Activated T-cell treated with anti-CD3 and anti-CD28 coated beads, Interleukin-2, amount 50 U/mL, for 48 hours (primary cell): ENCODE measurements at places on chromosomes 16 and 17.

DNA sequence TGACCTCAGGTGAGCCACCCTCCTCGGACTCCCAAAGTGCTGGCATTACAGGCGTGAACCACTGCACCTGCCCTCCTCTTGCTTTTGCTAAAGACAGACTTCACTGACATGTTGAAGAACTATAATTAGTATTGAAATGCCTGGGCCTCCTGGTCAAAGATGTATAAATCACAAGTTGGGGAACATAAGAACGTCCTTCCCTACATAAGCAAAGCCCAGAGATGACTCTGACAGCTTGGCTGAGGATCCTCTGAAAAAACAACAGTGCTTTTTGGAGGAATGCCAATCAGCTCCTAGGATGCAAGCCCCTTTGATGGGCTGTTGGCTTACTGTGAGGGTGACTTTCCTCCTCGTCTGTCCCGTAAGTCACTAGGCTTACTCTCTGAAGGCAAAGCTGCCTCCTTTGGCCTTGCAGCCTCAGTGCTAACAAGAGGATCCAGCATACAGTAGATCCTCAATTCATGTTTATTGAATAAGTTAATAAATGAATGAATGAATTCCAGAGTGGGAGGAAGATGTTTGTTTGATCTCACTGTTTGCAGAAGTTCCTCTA is 6.3 kb downstream of the APOH start:
- no peak for DNase-seq

DNA sequence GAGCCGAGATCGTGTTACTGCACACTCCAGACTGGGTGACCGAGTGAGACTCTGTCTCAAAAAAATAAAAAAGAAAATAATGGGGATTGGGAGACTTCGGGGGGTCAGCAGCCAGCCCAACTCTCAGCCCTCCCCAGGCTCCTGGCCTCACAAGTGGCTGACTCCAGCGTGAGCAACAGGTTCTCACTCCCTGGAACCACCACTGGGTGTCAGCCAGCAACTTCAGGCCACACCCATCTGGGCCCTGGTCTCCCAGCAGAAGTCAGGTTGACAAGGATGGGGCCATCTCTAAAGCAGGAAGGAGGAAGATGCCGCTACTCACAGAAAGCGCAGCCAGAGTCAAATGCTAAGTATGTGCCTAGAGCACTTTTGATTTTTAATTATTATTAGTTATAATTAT is 139.4 kb downstream of the C16orf78 start:
- DNase-seq = no peak

GRCh38 chr16:74450236-74450635 is 29.0 kb upstream of the CLEC18B start:
- DNase-seq = no peak

DNA sequence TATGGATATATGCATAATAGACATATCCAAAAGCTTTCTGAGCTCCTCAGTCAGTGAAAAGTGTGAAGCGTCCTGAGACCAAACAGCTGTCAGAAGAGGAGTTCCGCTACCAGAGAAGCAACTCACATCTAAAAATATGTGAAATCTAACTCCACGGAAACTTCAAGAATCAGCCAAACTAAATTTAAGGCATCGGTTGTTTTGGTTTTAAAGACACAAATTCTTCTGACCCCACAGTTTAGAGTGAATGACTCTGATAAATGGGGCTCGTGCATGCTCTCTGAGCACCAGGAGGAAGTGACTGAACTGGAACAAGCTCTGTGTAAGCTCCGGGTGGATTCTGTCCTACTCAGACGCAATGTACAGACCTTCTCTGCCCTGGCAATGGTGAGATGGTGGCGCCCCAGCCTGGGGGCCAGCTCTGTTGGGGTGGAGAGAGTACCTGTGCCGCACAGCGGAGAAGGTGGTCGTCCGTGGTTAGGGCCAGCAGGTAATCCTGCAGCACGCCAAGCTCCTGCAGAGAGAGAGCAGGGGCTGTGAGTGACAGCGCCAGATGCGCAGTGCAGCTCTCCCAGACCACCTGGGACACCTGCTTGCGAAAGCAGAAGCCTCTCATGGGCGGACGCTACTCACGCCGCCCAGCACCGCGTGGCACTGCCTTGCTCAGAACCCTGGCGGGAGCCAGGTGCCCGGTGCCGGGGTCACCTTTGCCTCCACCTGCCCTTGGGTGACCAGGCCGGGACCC is 44.4 kb upstream of the ATP2A3 start:
- DNase-seq = no peak

DNA sequence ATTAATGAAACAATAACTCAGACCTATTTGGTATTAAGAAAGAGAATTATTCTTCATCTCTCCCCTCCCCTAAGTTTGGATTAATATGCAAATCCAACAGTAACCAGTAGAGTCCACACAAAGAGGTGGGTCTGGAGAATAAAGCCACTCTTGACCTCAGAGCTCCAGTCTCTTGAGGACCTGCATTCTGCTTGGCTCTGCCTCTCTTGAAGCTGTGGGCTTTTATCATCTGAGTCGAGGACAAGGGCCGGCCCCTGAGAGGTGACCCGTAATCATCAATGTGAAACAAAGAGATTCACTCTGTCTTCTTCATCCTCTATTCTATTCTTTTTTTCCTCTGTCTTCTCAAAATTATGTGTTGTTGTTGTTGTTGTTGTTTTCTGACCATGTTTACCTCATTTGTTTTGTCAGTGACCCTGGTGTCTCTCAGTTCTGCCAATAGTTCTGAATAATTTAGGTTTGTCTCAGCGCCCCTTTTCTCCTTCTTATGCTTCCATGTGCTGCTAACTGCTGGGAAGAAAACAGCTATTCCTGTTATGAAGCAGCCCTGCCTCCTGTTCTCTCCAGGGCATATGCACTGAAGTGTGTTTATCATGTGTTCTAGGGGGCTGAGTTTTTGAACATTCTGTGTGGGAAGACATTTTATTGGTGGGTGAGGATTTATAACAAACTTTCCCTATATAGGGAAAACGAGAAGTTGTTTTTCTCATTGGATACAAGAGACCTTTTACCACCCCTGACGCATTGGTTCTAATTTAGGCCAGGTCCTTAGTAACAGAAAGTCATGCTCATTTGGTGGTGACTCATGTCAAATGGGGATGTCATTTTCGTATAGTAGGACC is 135.8 kb downstream of the TRIM37 start:
- DNase-seq = no peak

DNA sequence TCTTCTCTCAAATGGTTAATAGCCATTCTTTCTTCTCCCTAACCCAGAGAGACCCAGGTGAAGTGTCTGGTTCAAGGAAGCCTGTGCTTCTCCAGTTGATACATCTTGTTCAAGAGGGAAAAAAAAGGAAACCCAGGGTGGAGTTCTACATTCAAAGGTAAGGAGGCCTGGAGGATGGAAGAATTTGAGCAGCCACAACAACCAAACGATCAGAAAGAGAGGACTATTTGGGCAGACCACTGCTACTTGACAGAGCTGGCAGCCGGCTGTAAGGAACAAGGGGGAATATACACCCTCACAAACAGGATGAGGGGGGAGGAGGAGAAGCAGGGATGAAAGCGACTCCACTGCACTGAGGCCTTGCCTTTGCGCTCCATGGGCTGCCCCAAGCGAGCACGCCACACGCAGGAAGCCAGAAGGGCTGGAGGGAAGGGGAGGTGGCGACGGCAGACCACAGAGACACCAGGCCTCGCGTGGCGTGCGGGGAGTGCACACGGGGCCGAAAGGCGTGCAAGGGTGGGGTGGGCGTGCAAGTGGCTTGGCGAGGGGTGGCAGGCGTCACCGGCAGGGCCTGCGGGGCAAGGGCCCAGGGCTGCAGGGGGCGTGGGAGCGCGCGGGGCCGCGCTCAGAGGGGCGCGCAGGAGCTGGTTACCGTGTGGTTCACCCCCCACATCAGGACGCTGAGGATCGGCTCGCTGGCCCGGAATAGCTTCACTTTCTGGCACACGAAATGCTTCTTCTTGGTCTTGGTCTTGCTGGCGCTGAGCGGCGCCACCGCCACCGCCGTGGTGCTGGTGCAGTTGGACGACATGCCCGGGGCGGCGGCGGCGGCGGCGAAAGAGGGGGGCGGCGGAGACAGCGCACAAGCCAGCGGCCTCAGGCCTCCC is 499 bp downstream of the PIP4K2B start:
- peak; percentile 69 for DNase-seq

DNA sequence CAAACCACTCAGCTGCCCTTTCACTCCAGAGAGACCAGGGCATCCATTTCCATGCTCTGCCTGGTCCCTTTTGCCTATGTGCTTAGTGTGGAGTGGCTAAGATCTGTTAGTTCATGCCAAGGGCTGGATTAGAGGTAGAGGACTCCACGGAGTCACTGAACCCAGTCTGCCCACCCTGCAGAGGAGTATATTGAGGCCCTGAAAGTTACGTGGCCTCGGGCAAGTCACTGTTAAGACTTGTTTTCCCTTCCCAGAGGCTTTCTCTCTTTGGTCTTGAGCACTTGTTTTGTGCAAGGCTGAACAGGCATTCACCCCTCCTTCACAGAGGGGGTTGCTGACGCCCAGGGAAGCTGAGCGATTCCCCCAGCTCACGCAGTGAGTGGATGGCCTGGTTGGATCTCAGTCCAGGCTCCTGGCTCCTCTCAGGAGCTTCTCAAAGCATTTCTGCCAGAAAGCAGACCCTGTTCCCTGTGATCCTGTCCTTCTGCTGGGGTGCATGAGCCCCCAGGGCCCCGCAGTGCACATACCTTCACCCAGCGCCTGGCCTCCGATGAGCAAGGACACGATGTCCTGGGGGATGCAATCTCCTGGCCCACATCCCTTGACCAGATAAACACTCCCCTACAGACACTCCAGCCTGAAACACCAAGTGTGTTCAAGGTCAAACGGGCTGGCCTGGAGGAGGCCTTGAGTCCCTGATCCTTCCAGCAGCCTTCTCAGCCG is 153.4 kb upstream of the GSE1 start:
- DNase-seq = no peak

DNA sequence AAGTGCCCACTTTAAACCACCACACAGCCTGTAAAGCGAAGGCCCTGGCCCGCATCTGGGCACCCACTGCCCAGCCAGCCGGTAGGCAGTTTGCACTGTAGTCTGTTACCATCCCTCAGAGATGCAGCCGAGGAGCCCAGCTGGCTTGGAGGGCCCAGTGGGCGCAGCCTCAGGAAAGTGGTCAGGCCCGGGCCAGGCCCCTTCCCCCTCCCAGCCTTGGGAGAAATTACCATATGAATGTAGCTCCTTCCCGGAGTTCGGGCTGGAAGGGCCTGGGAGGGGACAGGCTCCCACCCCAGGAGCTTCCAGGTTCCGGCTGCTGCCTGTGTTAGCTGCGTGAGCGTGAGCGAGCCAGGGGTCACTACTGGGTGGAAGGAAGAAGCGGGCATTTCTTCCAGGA is 325.4 kb downstream of the SEC14L1 start:
- DNase-seq = no peak

DNA sequence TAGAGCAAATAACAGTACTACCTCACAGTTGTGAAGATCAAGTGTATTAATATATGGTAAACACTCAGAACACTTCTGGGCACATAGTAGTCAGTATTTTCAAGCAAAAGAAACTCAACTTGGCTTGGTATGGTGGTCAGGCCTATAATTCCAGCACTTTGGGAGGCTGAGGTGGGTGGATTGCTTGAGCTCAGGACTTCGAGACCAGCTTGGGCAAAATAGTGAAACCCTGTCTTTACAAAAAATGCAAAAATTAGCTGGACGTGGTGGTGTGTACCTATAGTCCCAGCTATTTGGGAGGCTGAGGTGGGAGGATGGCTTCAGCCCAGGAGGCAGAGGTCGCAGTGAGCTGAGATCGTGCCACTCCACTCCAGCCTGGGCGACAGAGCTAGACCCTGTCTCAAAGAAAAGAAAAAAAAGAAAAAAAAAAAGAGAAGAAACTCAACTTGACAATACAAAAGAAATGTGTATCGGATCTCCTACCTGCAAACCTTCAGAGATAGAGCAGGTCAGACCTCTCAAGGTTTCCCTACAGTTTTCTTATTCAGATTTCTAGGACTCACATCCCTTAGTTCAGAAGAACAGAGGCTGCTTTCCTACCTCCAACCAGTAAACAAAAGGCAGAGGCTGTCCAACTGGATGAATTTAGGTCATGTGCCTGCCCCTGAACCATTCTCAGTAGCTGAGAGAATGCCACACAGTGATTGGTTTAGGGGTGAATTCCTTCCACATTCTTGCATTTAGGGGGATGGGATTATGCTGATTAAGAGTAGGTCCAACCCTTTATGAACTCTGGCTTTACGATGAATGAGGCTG is 1.7 kb upstream of the KPNA2 start:
- DNase-seq = no peak

DNA sequence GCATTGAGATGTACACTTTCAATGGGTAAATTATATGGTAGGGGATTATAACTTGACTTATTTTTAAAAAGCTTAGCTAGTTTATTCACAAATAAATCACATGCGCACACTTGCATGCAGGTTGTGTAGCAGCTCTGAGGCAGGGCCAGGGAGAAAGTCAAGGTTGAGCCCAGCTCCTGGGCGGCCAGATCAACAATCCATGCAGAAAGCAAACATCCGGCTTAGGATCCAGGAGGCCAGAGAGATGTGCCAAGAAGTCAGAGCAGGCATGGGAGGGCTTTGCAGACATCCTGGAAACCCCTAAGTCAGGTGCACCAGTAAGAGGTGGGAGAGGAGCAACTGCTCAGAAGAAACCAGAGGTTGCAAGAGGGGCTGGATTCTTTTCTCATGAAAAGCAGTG is 186.5 kb downstream of the AXIN2 start:
- no peak for DNase-seq

DNA sequence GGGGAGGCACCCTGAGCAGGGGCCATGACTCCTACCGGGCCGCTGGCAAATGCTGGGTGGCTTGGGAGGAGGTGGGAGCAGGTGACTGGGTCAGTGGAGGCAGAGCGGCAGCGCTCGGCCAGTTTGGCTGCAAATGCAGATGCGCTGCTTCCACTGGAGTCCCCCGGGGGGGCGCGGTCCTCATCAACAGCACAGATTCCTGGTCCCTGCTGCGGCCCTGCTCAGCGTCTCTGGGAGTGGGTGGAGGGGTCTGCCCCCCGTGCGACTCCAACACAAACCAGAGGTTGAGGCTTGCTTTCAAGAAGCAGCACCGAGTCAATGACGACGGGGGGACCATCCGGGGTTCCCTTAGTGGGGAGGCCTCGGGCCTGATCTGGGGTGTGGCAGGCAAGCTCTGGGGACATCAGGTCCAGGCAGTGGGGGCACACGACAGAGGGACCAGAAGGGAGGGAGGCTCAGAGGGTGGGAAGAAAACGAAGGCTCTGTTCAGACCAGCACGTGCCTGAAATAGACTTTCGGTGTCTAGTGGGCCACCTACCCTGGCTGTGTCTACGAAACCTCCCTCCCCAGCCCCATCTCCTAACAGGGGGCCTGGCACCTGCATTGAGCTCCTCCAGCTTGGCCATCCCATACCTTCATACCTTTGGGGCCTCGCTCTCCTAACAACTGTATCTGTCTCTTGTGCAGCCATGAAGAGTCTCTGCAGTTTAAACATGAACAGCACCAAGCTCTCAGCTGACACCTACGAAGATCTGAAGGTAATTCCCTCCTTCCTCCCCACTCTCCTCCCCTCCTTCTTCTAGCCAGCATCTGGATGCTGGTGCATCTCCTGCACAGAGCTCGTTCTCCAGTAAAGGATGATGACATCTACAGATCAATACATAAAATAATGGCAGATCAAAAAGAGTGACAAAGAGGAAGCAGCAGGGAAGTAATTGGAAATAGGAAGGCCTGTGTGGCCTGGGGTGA is 72.5 kb upstream of the PLCG2 start:
- no peak for DNase-seq
